ENCODE measurements at places on chromosomes 7 and 10.

DNA sequence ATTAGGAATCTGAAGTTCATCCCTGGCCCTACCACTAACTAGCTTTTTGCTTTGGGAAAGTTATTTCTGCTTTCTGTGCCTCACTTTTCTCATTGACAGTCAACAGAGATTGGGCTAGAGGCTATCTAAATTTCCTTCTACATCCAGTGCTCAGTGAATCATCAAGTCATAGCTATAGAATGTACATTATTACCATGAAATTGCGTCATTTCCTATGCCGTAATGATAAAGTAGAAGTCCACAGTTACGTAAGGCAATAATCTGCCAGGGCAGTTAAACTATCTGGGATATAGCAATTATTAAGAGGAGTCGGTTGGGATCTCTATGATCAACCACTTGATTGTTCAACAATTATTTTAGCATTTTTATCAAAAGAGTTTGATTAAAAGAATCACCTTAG lies 64.4 kb downstream of the ITGB8 start:
- no peak for DNase-seq

DNA sequence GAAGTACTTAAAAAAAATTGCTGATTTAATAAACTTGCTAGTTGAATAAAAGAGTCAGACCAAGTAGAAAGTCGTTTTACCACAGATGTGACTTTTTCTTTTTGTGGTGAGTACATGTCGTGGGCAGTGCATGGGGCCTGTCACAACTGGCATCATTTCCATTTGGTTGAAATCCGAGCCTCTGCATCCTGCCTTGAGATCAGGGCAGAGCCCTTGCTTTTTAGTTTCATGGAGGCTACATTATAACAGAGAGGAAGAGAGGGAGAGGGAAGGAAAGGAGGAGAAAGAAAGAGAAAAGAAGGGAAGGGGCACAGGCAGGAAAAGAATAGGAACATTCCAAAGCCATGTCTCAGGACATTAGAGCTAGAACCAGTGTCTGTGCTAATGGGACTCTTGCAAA lies 20.4 kb upstream of the INSYN2A start:
- DNase-seq: no peak

DNA sequence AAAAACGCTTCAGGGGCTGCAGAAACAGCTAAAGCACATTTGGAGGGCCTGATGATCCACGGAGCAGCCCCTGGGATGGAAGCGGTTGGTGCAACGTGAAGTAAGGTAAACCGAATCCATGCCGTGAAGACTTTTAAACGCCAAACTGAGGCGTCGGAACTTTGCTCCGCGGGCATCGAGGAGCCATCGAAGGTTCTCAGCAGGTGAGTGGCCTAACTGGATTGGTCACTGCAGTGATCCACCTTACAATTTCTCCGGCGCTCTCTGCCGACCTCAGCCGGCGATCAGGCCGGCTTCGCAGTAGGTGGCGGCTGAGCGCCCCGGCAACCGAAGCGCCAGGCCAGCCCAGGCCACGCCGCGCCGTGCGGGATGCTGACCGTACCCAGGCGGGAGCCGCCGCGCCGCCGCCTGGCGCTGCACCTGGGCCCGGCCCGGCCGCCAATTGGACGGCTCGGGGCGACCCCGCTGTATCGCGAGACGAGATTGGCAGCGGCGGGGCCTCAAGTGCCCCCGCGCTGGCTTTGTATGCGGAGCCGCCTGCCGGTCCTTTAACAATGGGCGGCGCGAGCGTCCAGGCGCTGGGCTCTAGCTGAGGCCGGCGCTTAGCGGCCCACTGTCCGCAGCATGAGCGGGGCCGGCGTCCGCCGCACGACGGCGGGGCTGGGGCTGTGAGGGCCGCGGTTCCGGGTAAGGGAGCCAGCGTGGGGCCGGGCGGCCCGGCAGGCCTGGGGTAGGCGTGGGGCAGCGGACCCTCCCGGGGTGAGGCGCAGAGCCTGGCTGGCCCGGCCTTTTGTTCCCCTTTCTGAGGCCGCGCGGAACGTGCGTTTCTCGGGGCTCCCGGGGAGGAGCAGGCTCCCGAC lies at the start of gene CCNJ:
Gene CCNJ (plus strand): TSS at position 551 of the 860 bp plus-strand sequence. CDS start 811 bp downstream, outside the sequence.
- peak; percentile 80 for DNase-seq

DNA sequence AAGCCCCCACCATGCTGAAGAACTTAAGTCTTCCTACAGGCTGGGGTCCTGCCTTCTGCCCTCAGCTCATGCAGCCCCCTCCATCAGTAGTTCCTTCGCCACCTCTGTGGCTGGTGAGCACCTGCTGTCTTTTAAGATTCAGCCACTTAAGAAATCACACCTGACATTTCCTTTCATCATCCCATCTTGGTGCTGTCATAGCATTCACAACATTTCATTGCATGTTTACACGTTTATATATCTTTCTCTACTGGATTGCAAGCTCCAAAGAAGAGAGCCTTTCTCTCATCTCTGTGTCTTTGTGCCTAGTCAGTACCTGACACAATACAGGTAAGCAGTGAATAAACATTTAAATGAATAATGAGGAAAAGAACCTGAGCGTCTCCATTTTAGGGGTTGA lies 38.3 kb downstream of the SND1 start:
- no peak for DNase-seq

DNA sequence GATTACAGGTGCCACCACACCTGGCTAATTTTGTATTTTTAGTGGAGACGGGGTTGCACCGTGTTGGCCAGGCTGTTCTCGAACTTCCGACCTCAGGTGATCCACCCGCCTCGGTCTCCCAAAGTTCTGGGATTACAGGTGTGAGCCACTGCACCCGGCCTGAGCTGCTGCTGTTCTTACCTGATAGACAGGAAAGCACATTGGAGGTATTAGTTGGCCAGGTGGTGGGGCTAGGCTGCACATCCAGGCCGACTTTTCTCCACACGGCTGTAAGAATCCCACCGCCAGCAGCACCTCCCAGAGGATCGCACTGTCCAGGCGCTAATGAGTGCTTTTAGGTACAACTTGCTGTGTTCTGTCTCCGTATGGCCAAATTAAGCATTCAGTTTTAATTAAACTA lies 112.6 kb downstream of the WDR37 start:
- DNase-seq: no peak

All from CD4-positive, alpha-beta T cell treated with Interleukin-15 for 4 hours (primary cell).